ENCODE measurements at places on chromosomes 11 and 22. TPM values are rescaled to one million over a fixed set of nuclear protein-coding genes. Genes with fewer than 3 reads are reported as not detected.

- peak; percentile 99 for DNase-seq
Observed at GRCh38 chr11:45922425-45923082, at the start of gene LARGE2. TSS of gene LARGE2 (plus strand) at chr11:45922656. CDS start at chr11:45922883, 227 bp downstream.

DNA sequence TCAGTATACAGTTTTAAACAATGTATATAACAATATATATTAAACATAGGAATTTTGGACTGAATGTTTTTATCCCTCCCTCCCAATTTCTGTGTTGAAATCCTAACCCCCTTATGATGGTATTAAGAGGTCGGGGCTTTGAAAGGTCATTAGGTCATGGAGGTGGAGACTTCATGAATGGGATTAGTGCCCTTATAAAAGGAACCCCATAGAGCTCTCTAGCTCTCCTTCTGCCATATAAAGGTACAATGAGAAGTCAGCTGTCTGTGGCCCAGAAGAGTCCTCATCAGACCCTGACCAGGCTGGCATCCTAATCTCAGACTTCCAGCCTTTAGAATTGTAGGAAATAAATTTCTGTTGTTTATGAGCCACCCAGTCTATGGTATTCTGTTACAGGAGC lies 6.5 kb downstream of the NNMT start:
- no peak for DNase-seq

- no peak for DNase-seq
Observed at GRCh38 chr11:7546324-7546791, 32.6 kb downstream of the PPFIBP2 start.

DNA sequence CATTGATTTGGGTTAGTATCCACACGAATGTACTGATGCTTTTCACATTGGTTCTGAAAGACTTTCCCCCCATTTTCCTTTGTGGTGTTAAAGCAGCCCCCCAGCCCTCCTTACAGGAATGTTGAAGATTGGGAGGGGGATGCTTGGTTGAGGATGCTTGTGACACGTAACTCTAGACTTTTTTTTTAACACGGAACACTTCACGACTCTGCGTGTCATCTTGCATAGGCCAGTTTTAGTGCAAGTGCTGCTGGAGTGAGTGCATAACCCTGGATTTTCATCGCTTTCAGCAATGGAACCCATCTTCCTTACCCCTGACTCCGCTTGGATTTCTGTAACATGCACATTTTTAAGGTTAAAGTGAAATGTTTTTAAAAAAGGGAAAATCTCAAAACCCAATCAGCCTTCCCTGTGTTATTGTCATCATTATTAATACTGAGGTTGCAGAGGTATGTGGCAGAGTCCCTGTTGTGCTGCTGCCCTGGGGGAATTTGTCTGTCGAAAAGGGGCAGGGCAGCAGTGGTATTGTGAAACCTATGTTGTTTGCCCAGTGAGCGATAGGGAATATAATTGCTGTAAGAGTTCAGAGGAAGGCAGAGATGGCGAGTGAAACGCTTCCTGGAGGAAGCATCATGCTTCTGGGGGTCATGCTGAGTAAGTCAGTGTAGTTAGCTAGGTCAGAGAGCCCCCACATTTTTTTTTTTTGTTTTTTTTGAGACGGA lies 12.1 kb downstream of the CECR2 start:
- no peak for DNase-seq

DNA sequence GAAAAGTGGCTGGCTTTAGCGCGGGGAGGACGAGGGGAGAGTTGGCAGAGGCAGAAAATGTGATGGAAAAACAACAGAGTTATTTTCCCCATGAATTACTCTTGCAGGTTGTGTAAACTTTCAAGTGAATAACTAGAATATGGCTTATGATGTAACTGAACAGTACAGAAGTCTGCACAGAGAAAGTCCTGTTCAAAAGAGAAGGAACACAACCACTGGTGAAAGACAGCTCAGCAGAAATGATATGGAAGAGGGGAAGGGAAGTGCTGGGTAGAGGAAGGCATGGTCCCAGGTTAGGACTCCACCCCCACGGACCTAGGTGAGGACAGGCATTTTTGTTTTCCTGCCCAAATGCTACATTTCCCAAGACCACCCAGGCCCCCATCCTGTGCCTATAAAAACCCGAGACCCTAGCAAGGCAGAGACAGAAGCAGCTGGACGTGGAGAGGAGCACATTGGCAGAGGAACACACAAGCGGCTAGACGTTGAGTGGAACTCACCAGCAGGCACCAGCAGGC lies 77.7 kb downstream of the MAML2 start:
- no peak for DNase-seq

DNA sequence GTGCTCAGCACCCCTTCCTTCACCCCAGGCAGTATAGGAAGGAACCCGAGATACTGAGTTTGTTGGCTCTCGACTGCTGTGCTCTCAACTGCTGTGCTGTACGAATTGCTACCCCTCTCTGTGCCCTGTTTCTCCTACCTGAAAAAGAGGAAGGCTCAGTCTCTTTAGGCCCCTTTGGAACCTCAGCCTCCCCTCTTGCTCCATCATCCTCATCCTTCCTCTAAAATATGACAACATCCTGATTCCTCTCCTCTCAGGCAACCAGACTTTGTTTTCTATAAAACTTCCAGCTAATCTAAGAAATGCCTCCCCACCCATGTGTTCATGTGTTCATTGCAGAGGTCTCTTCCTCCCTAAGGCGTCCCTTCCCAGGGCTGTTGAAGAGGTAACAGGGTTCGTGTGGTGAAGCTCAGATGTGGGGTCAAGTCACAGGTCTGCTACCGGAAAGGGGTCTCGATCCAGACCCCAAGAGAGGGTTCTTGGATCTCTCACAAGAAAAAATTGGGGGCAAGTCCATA lies 35.5 kb upstream of the CD82 start:
- DNase-seq, result peak; percentile 4

- peak; percentile 32 for DNase-seq
Observed at GRCh38 chr11:45617871-45618601, 47.4 kb downstream of the CHST1 start.

- peak; percentile 58 for DNase-seq
Observed at GRCh38 chr22:30870451-30871345, 97.9 kb downstream of the MORC2 start.

GRCh38 chr11:131231317-131231940 lies 139.0 kb upstream of the NTM start:
- no peak for DNase-seq

DNA sequence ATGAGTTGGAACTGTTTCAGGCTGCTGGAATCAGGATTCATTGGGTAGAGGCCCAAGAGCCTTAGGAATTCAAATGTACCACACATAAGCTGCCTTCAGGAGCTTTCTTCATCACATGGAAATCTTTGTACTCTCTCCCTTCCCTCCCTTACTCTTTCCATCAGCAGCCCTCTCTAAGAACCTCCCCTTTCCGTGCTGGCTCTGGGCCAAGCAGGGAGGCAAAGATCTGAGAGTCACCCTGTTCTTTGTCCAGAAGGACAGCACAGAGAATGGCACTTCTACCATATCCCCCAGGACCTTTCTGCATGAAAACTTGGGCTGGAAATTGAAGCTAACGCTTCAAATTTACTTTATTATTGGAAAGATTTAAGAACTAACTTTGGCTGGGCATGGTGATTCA lies 20.7 kb upstream of the TPBGL start:
- DNase-seq, result no peak

GRCh38 chr22:43824724-43825420 lies 12.8 kb upstream of the EFCAB6 start:
- peak; percentile 66 for DNase-seq

DNA sequence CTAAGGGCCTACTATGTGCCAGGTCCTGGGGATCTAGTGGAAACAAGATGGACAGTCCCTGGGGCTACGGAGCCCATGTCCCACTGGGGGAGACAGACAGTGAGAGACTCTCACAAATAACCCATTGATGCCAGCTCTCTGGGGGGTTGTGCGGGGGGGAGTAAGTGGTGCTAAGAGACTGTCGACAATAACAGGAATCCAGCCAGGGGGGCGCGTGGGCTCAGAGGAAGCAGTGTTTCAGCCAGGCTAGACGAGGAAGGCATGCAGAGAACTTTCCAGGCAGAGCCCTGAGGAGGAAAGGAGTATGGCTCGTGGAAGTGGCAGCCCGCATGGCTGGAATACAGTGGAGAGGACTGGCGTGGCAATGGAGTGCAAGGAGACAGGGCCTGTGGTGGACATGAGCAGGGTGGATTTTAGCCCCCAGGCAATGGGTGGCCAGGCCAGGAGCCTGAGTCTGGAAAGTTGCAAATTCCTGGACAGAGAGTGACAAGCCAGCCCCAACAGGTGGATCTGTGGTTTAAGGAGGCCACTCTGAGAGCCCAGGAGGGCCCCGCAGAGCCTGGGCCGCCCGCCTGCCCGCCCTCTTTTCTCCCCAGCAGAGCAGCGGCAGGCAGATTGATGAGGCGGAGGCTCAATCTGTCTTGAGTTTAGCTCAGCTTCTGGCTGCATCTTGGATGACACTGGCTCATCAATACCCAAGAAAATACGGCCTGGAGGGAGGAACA lies 40.0 kb upstream of the TCF20 start:
- DNase-seq, result peak; percentile 65

DNA sequence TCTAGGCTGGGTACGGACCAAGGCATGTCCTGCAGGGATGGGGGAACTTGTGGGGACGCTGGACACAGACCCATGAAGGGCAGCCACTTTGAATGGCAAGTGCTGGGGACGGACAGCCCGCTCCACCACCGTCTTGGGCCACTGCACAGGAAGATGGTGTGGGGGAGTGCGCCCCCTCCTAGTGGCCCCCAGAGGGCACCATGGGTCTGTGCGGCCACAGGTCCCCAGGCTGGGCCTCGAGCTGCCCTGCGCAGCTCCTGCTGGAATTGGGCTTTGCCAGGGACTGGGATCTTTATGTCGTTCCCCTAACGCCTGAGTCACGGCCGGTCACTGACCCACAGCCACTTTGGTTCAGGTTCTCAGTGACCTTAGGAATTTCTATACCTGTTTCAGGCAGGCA lies 44.4 kb downstream of the NAT10 start:
- peak; percentile 91 for DNase-seq

- DNase-seq, result no peak
Observed at GRCh38 chr11:118186346-118187107, 10.1 kb upstream of the SCN2B start.

GRCh38 chr11:69650832-69651344 lies 9.9 kb downstream of the CCND1 start:
- no peak for DNase-seq

DNA sequence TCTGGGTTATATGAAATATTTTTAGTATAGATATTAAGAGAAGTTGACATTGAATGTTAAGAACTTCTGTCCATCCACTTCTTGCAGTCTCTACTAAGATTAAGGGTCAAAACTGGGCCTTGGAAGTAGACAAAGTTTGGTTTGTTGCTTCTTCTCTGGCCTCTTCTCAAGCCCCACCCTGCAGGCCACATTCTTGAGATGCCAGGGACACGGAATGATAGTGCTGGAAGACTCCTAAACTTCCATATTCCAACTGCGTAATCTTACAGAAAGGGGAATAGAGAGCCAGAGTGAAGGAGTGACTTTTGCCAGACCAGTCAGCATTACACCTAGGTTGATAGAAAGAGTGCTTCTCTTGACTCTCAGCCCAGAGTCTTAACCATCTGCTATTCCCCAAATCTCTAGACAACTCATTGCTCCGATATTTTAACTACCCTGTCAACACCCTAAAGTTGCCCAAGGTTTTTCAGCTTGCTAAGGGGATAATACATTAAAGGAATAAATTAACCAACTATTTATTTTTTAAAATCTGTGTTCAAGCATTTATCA lies 136.4 kb upstream of the SYN3 start:
- no peak for DNase-seq

GRCh38 chr11:133817449-133817848 lies 27.9 kb downstream of the SPATA19 start:
- no peak for DNase-seq

DNA sequence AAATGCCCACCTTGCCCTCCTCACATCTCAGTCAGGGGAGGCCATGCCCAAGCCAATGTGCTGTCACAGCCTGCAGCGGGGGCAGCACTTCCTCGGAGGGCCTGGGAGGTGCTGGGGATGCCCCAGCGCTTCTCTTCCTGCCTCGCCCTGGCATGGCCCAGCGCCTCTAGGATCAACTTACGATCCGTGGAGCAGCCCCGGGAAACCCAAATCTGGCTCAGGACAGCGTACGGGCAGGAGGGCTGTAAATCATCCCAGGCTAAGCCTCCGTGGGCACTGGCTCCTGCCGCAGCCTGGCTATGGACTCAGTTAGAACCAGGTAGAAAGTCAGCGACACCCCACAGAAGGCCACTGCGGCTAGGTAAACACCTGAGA lies 60.9 kb upstream of the EMID1 start:
- no peak for DNase-seq

Gene MYO18B
- 0.48 TPM for total RNA-seq

Gene H19
- 0.62 TPM for total RNA-seq

Gene NCAM1
- total RNA-seq, result 7.1 TPM

Gene MMP8
- not detected for total RNA-seq

Gene POU2F3
- total RNA-seq, result 0.81 TPM

Gene PACS1
- 16.2 TPM for total RNA-seq

Gene ARHGAP8
- total RNA-seq, result 24.8 TPM

Gene C11orf91
- not detected for total RNA-seq

Gene RIBC2
- total RNA-seq, result 1.9 TPM

Gene CHRM1
- total RNA-seq, result not detected
